Colonic mucosa (tissue), 4 donors: ENCODE measurements at places on chromosomes 6 and 20.

DNA sequence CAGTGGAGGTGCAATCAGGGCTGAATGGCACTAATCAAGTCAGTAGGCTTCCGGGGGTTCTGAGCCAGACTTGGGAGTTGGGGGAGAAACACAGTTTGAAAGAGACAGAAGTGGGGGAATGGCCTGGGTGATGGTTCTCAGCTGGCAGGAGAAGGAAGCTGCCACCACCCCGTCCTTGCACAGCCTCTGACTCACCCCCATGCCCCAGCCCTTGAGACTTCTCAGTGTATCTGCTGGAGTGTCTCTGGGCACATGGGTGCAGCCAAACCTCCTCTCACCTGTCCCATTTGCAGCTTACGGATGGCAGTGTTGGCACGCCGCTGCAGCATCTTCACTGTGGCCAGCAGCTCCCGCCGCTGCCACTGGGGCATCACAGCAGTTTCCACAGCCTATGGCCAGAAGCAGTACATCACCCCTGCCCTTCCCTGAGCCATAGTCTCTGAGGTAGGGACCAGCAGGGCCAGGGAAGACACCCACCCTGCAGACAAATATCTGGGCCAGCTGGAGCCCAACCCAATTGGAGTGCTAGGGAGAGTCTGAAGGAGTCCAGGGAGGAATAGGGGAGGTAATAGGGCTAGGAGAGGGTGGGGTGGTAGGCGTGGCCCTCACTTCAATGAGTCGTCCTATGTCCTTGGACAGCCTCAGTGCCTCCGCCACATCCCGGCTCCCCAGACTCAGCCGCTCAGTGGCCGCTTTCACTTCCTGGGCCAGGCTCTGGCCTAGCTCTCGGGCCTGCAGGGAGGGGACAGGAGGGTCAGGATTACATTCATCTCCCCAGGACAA, 11.2 kb downstream of the AARS2 start:
- no peak for DNase-seq

- no peak for DNase-seq
These were observed 112.3 kb upstream of the CST7 start for GRCh38 chr20:24836661-24837299.

GRCh38 chr6:35079311-35080000, 61.7 kb downstream of the TCP11 start:
- no peak for DNase-seq

- DNase-seq = no peak
These were observed 274.6 kb downstream of the FOXC1 start for GRCh38 chr6:1884313-1884712.

- no peak for DNase-seq
These were observed 251.0 kb upstream of the TCF21 start for GRCh38 chr6:133637874-133638273.

GRCh38 chr6:10307476-10307875, 107.4 kb downstream of the TFAP2A start:
- no peak for DNase-seq

DNA sequence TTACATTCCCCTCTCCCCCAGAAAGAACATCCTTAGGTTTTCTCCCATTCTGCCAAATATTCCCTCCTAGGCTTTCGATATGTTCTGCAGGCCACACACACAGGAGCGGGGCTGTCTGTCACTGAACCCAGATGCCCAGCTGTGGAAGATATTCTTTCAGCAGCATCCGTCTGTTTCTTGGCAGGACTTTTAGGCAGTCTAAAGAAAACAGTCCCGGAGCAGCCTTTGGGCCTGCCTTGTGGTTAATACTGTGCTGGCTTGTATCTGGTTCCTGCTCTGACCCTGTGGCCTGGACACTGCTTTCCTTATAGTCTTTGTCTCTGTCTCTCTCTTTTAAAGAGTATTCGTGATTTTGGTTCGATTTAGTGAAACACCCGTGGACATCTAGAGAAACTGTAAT, 94.6 kb upstream of the SUPT3H start:
- DNase-seq = no peak

DNA sequence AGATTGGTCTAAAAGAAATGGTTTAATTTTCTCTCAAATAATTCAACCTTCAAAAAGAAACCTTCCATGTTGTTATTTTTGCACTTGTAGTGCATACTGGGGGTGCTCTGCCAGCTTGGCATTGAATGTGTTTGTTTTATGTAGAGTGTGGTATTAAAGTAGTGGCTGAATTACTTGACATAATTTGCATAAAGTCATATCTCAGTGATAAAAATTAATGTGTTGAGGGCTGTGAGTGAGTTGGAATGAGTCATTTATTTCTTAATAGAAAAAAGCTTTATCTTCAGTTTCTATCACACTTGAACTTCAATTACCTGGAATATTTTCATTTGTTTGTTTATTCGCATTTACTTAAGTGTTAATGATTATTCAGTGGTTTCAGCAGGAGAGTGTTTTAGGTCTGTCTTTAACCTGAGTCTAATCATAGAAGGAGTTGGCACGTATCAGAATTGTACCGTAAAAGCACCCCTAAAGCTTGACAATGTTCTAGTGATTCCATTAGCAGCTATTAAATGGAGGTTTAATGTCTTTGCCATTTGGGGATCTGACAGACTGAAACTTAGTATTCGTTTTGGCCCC, 801.2 kb upstream of the FLRT3 start:
- no peak for DNase-seq

- DNase-seq = no peak
These were observed 51.4 kb downstream of the DOK5 start for GRCh38 chr20:54526801-54527200.

DNA sequence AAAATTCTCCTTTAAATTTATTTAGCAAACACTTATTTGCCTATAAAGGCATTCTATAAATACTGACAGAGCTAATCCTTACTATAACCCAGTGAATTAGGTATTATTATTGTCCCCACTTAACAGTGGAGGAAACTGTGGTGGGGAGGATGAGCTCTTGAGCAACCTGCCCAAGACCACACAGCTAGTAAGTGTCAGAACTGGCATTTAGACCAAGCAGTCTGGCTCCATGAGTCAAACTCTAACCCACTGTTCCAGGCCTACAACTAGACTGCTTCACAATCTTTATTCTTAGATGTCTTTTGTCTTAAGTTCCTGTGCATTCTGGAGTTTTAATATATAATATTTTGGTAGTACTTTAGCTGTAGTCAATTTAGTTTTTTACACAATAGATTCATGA, 530.8 kb downstream of the BCKDHB start:
- DNase-seq = no peak

DNA sequence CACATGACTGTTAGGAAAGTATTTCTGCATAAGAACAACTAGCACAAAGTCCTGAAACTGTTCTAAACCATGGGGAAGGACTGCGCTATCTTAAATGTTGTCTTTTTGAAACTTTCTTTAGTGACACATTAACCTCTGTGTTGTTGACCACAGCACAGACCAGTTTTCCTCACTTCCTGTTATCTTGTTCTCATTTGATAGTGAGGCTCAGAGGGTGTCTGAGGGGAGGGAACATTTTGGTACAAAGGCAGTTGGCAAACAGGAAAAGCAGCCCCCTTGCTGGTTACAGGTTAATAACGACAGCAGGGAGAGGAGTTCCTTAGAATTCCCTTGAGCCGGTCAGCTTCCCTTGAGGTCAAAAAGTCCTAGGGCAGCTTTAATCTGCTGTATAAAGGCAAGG, 143.5 kb upstream of the BMP2 start:
- peak; percentile 22 for DNase-seq

- DNase-seq = no peak
These were observed 11.3 kb downstream of the BHLHE23 start for GRCh38 chr20:62995481-62995880.

DNA sequence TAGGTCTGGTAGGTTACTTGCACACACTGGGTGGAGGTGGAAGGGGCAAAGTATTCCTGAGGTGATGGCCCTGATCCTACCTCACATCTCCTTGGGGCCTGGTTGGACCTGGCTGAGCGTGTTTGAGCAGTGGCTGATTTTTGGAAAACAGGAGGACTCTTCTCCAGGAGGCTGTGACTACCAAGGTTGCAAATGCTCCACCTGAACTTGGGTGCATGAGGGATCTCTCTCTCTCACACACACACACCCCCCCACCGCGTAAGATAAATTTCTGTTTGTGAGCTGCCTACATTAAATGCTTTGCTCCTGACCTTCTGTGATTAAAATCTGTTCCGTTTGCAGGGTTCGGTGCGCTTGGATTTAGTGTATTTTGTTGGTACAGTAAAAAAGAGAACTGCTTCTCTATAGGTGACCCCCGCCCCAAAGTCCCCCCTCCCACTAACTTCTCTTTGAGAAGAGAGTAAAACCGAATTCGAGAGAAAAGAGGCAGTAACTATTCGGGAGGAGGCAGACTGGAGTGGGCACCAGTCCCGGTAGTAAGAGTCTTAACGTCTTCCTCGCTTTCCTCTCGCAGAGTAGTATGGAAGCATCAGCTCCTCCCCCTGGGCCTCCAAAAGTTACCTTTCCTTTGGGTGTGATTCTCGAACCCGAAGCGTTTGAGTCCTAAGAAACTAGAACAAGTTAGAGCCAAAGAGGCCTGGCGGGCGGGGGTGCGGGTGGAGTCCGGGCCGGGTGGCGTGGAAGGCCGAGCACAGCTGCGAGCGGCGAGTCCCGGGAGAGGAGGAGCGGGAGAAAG, 585 bp upstream of the DSE start:
- DNase-seq = no peak

GRCh38 chr20:1293641-1294379, 27.7 kb downstream of the SNPH start:
- DNase-seq = no peak

DNA sequence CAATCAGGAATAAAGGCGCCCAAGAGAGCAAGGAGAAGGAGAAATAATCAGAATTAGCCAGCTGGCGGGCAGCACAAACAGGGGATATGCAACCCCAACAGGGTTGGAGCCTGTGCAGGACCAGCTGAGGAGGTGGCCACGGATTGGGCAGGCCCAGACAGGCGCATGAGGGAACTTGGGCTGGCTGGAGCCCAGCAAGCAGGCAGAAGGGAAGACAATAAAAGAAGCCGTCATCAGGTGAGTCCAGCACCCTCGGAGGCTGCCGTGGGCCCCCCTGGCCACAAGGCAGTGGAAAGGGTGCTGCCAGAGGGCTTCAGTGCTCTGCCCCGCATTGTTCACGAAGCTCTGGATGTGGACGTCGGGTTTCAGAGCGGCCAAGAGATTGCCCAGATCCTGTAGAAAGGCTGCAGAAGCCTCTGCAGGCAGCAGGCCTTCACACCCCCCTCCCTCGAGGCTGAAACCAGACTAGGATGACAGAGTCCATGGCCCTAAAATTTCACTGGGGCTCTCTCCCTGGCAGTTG, 28.4 kb upstream of the MAFB start:
- no peak for DNase-seq

DNA sequence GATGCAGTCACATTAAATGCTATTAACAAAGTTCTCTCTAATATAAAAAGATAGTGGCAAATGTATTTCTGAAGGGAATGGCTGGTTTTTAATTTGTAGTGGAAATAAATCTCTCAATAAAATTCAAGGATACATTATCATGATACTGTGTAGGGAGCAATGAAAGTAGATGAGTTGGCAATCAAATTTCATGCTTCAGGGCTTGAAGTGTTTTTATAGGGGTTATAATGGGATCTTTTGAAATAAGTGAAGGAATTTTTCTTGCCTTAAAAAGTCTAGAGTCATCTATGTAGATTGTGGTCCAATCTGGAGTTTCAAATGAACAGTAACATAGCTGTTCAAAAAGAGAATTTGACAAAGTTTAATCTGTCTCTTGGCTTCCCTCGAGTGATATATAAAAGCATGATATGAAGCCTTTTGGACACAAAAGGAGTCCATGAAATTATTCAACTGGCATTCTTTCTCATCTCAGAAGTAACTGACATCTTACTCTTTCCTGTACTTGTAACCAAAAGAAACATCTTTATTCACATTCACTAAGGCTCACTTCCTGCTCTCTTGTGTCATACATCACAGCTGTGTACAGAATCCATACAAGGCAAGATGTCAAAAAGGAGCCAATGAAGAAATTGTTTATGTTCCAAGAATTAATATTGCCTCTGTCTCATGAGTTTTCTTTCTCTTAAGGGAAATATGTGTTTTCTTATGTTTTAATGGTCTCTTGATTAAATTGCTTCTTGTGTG, 591.0 kb upstream of the GJE1 start:
- DNase-seq = no peak

GRCh38 chr20:58174708-58175280, 53.7 kb downstream of the ANKRD60 start:
- peak; percentile 30 for DNase-seq

- no peak for DNase-seq
These were observed 44.0 kb downstream of the B4GALT5 start for GRCh38 chr20:49669601-49670189.
